ENCODE measurements at places on chromosomes 4 and X.
A peak's percentile ranks its signal among the peaks of the same experiment; 100 is the strongest.

GRCh38 chrX:113390531-113390930, 549.9 kb upstream of the AMOT start:
- DNase-seq: no peak

DNA sequence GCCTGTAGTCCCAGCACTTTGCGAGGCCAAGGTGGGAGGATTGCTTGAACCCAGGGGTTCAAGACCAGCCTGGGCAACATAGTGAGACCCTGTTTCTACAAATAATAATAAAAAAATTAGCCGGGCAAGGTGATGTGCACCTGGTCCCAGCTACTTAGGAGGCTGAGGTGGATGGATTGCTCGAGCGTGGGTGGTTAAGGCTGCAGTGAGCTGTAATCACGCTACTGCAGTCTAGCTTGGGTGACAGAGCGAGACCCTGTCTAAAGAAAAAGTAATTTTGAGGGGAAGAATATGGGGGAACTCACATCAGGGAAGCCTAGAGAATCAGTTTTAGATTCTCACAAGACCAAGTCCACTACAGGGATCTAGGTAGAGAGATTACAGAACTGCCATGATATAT, 28.9 kb upstream of the LCORL start:
- DNase-seq: no peak

- no peak for DNase-seq
Observed at GRCh38 chrX:19649226-19649995, 134.1 kb upstream of the MAP3K15 start.

DNA sequence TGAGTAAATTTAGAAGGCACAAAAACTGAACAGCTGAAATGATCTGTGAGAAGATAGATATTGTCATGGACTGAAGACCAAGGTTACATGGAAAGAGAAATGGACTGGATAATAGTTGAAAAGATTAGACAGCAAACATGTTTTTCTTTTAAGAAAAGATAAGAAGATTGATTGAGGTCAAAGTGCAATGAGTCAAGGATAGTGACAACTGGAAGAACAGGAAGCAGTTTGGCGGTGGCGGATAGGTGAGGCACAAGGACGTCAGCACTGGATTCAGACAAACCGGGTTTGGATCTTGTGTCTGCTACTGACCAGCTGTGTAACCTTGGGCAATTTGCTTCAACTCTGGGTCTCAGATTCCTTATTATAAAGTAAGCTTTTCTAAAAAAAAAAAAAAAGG, 2.0 kb upstream of the HPGD start:
- DNase-seq: no peak

DNA sequence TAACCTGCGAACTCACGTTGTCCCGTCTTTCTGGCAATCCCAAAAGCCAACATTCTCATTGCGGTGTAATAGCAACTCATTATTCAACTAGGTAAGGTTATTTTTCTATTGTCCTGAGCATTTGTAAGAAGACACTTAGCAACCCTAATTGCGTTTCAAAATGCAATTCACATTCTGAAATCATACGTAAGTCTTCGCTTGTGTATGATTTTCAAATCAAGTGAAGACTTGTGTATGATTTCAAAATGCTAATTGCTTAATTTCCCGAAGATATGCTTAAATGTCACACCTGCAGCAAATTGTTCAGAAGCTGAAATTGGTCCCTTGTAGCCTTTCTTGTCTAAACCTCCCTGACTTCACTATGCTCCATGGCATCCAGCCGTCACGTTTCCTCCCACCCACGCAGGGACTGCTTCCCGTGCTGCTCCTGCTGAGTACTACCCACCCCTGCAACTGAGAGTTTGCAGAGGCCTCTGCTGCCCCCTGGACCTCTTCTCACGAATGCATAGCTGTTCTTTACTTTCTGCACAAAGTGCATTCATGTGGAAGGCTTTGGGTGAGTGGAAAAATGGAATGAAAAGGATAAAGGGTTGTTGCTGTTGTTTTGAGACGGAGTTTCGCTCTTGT, 40.8 kb upstream of the CLDN24 start:
- DNase-seq: no peak

GRCh38 chr4:113293043-113293560, 243.6 kb downstream of the ANK2 start:
- DNase-seq: peak; percentile 67

GRCh38 chr4:22389240-22389870, 126.5 kb downstream of the ADGRA3 start:
- no peak for DNase-seq

DNA sequence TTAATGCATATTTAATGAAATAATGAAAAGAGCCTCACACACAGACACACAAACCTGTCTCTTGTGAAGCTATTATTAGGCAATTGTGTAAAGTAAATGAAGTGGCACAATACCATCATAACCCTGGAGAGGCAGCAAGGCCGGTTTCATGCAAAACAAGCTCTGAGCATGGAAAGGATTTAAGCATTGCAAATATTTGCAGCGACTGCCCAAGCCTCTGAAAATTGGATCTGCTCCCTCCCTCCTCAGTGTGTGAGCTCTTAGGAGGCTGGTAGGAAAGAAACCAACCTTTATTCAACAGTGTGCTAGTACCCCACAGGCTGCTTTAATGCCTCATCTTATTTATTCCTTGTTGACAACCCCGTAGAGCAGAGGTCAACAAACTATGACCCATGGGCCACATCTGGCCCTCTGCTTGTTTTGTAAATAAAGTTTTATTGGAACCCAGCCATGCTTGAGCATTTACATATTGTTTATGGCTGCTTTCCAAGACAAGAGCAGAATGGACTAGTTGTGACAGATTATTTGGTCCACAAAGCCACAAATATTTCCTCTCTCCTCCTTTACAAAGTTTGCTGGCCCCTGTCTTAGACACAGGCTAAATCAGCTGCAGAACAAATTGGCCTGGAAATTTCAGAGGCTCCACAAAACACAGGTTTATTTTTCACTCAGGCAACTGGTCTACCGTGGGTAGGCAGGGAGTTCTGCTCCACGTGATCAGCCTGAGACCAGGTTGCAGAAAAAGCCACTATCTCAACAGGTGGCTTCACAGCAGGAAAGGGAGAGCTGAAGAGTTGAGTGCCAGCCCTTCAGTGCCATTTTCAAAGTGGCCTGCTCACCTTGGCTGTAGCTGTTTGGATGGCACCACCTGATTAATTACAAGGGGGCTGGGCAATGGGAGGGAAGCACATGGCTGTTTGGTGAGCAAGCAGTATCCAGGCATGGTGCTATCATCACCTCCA, 16.8 kb downstream of the RS1 start:
- DNase-seq: no peak

DNA sequence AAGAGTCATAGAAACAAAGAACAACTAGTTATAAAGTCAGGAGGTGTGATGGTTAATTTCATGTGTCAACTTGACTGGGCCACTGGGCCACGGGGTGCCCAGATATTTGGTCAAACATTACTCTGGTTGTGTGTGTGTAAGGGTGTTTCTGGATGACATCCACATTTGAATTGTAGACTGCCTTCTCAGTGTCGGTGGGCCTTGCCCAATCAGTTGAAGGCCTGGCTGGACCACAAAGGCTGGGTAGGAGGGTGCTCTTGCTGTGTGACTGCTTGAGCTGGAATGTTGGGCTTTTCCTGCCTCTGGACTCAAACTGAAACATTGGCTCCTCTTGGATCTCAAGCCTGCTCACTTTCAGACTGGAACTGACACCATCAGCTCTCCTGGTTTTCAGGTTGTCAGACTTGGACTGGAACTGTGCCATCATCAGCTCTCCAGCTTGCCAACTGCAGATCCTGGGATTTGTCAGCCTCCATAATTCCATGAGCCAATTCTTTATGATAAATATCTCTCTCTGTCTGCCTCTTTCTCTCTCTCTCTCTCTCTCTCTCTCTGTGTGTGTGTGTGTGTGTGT, 41.4 kb downstream of the CLDN34 start:
- DNase-seq: no peak

- no peak for DNase-seq
Observed at GRCh38 chr4:38860788-38861424, 4.3 kb upstream of the TLR6 start.

DNA sequence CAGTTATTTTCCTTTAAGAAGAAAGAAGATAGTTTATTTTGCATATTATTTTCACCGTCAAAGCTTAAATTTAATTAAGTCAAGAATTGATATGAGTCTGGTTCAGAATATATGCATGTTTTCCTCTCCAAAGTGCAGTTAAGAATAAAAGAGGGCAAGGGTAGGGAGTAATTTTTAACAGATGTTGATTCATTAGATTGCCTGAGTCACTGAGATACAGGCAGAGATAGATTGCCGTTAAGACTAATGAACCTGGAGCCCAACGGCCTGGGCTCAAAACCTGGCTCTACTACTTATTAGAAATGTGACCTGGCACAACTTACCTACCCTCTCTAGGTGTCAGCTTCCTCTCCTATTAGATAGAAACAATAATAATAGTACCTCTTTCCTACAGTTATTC, 1037.4 kb upstream of the PABPC4L start:
- DNase-seq: no peak

DNA sequence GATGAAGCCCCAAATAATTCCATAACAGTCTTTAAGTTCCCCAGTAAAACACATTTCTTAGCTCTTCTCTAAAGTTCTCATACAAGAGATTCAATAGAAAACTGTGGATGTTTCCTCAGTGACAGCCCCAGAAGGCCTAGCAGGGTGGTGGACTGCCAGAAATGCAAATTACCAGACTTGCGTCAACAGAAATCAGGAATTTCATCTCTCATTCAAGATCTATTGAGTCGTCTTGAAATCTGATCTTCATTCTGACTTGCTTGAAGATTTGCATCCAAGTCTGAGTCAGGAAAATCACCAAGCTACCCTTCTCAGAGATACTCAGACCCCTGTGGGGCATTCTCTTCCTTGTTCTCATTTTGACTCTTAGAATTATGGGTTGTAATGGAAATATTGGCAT, 68.9 kb upstream of the NDP start:
- no peak for DNase-seq
